ENCODE measurements at places on chromosomes 4 and X.

DNA sequence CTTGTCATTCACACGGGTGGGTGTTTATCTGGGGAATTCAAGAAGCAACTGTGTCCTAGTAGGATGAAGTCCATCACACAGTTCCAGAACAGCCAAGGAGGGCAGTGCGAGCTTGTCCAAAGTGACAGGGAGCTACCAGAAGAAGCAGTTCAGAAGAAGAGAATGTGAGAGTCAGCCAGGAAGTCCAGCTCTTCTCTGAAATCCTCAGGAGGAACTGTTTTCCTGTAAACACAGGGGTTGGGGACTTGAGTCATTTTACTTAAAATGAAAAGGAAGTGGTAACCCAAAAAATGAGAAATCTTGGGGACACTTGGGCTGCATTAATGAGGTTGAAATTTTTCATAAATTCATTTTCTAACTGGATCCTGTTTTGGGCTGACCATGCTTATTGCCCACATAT lies 8.2 kb upstream of the TLR10 start:
- no peak for DNase-seq

- DNase-seq: no peak
Measured at GRCh38 chr4:74904509-74905065, 28.3 kb upstream of the PARM1 start.

- DNase-seq: no peak
Measured at GRCh38 chr4:24056289-24056688, 166.4 kb upstream of the PPARGC1A start.

DNA sequence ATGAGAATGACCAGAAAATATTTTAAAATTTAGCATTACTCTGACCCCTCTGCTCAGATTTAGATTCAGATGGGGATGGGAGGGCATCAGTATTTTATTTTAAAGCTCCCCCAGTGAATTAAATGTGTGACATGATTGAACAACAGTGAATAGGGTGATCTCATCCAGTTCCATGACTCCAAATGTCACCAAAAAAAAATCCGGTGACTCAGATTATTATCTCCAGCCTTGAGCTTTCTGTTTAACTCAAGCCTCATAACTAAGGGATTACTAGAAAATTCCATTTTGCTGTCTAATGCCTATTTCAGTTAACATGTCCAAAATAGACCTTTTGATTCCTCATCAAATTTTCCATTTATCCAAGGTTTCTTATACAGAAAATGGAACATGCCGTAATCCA lies 121.8 kb upstream of the TMEM47 start:
- DNase-seq: no peak

GRCh38 chrX:72159769-72160168 lies 21.8 kb upstream of the PIN4 start:
- DNase-seq: no peak

DNA sequence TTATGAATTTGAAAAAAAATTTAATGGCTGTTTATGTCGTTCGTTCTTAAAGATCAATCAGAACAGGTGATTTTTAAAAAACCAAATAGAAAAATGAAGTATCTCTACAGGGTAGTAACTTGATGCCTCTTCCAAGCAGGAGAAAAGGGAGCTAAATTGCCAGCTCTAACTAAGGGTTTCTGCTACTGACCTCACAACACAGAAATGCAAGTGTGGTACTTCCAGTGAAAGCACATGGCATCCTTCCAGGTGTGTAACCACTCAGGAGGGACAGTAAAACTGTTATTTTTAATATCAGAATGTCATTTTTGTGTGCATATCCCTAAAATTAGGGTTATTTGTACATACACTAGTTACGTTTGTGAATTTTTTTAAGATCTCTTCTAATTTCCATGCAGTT lies 116.8 kb upstream of the ZCCHC13 start:
- no peak for DNase-seq

- DNase-seq: no peak
Measured at GRCh38 chrX:867502-867901, 236.9 kb downstream of the SHOX start.

GRCh38 chr4:81804849-81805248 lies 333.1 kb upstream of the RASGEF1B start:
- DNase-seq: no peak

Data from GOT3 (cell line).